ENCODE measurements at places on chromosomes 3 and 15.

GRCh38 chr3:62325896-62326295 is 47.5 kb downstream of the FEZF2 start:
- no peak for DNase-seq

- no peak for DNase-seq
Observed at GRCh38 chr3:109154979-109155378, 18.5 kb downstream of the C3orf85 start.

DNA sequence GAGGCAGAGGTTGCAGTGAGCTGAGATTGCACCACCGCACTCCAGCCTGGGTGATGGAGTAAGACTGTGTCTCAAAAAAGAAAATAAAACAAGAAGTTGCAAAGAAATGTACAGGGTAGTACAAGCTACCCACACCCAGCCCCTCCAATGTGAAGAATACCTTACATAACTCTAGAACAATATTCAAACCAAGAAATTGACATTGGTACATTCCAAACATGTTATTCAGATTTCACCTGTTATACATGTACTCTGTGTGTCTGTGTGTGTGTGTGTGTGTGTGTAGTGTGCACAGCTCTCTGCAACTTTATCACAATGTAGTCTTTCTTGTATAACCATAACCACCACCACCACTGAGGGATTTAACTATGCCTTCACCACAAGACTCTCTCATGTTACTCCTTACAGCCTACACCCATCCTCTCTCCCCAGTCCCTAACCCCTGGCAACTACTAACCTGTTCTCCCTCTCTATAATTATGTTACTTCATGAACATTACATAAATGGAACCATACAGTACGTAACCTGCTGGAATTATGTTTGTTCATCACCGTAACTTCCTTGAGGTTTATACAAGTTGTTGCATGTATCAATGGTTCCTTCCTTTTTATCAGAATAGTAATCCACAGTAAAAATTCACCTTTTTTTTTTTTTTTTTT is 16.2 kb upstream of the TJP1 start:
- no peak for DNase-seq

DNA sequence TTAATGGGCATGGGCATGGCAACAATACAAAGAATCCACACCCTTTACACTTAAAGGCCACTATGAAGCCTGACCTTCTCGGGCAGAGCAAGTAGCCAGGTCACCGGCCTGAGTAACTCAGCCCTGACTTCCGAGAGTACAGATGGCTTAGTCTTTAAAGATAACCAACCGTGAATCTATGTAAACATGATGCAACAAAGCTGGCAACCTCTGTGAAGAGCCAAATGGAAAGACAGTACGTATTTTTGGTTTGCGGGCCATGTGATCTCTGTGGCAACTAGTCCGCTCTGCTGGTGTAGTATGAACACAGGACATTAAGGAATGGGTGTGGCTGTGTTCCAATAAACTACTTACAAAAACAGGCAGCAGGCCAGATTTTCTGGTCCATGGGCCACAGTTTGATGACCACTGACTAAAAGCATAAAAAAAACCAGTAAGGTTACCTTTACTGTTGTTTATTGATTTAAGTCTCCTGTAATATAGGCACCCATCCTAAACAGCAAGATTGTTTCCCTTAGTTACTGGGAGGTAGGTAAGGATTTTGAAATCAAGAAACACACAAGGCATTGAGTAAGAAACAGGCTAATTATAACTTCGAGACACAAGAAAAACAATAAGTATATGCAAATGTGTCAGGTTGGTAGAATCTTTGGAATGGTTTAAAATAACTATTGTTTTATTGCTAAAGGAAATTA is 14.5 kb downstream of the RIOX2 start:
- DNase-seq: no peak

GRCh38 chr15:85406916-85407315 is 26.5 kb downstream of the AKAP13 start:
- DNase-seq: no peak

DNA sequence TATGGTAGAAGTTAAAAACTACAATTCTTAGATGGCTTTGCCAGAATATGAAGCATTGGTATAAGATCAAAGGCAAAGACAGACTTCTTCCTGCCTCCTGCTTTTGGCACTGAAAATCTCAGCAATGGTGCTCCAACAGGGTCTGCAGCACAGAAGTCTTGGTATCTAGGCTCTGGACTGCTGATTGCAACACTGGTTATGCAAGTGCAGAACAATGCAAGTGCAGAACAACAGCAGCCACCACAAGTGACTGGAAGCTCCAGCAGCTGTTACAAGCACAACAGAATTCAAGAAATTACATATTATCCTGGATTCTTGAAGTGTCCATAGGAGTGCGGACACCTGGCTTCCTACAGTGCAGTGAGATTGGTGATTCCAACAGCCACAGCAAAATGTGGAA is 33.7 kb downstream of the ZBTB20 start:
- no peak for DNase-seq

DNA sequence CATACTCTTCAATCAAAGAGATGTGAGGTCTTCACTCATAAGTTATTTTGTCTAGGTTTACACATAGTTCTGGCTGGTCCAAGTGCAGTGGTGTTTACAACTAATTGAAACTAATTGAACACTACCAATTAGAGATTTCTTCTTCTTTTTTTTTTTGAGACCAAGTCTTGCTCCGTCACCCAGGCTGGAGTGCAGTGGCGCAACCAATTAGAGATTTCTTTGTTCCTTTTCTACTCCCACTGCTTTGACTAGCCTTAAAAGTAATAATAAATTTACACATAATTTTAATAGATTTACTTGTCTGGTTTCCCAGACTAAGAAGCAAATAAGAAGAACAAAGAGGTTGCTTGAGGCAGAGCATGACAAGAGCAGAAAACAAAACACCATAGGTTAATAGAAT is 6.7 kb upstream of the DENND6A start:
- DNase-seq: no peak

DNA sequence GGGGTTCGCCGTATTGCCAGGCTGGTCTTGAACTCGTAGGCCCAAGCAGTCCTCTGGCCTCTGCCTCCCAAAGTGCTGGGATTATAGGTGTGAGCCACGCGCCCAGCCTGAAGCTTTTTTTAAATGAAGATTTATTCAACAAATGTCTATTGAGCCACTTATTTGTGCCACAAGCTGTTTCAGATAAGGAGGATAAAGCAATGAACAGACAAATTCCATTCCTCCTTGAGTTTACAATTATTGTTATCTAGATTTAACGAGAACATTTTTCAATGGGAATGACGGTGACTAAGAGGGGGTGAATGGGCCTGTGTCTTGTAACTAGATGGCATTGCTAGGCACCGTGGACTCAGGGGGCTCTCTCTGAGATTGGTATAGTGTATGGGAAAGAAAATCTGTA is 10.2 kb downstream of the PPARG start:
- no peak for DNase-seq

DNA sequence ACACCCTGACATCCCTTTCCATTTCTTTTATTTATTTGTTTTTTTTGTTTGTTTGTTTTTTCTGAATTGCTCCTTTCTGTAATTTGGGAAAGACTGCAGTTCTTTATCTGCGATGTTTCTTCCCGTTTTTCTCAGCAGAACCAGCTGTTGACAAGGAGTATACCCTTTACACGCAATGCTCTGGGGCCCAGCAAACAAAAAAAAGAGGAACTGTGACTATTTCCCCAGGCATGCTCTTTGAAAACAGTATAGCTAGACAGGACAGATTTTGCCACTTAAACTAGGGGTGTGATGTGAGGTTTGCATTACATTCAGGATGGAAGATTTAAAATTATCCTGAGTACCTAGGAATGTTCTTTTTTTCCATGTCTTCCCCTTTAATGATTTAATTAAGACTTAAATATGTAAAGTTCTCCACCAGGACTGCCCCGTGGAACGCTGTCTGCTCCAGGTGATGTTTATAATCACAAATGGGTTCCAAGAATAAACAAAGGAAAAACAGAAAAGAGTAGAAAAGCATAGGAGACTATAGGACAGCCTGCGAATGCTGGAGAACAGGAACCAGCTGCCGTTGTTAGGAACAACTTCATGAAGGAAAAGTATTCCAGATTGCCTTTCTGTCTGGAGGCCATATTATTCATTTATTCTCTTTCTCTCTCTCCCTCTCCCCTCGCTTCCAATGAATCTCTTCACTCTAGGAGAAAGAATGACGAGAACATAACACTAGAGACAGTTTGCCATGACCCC is 43.3 kb downstream of the TGFBR2 start:
- DNase-seq: no peak

DNA sequence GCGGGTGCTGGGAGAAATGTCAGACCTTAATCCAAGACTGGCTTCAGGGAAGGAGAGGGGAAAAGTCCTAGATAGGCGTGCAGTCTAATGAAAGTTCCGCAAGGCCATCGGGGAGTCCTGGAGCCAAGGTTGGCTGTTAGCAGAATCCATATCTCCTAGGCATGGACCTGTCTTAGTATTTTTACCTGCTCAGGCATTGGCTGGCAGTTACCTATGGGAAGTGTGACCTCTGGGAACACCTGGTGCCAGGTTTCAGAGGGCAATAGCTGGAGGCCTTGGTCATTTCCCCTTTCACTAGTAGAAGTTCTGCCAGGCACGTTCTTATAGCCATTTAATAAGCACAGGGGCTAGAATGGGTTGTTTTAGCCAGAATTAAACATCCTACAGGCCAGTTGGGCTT is 330.8 kb upstream of the SEMA6D start:
- DNase-seq: no peak

All from NCI-H2171 (cell line).